Daoy (cell line): ENCODE measurements at places on chromosomes 7 and 10.

GRCh38 chr10:113616244-113617074 is 47.4 kb downstream of the NRAP start:
- no peak for DNase-seq

GRCh38 chr10:11655836-11656235 is 44.4 kb upstream of the USP6NL start:
- peak; percentile 35 for DNase-seq

GRCh38 chr10:91590904-91591796 is 41.7 kb downstream of the PPP1R3C start:
- peak; percentile 30 for DNase-seq

DNA sequence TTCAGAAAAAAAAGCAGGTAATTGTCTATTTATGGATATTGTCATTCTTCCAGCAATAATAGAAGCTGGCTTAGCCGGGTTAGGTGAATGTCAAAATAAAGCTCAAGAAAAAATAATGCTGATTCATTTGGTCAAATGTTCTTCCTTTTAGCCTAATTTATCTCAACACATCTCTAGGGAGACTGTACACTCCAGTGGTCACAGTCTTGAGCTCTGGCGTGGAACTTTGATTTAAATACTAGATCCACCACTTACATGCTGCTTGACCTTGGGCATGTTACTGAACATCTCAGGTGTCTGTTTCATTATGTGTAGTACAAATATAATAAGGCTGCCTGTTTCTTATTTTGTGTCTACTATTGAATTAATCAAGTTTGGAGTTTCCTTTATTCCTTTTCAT is 22.0 kb downstream of the PRTFDC1 start:
- no peak for DNase-seq

DNA sequence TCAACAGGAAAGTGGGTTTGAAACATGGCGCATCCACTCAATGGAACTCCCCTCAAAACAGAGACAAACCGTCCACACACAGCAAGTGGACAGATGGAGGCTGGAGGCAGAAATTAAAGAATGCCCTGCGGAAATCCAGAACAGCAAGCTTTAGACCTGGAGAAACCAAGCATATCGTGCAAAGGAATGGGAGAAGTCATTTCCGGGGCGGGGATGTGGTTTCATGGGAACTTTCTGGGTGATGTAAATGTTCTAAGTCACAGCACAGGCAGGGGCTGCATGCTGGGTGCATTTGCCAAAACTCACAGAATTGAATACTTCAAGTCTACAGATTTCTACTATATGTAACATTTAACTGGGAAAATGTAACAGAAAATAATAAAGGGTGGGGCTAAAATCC is 213.0 kb downstream of the PTPRN2 start:
- DNase-seq = peak; percentile 96

DNA sequence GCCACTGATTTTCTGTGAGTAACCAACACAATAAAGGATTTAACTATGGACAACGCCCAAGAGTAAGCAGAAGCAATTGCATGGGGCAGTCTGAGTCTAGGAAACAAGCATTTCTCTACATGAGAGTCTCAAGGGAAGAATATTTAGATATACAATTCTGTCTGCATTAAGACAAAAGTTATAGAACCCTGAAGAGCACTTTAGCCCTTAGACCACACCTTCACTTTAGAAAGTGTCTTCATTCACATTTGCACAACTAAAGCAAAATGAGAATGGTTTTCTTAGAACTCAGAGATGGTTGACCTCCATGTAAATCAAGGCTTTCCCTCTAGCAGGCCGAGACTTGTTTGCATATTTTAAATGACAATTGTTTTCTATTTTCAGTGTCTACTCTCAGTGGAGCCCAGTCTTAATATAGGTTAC is 25.5 kb upstream of the TRIM24 start:
- DNase-seq = no peak

GRCh38 chr7:48595756-48596155 is 328.6 kb upstream of the CDC14C start:
- no peak for DNase-seq

DNA sequence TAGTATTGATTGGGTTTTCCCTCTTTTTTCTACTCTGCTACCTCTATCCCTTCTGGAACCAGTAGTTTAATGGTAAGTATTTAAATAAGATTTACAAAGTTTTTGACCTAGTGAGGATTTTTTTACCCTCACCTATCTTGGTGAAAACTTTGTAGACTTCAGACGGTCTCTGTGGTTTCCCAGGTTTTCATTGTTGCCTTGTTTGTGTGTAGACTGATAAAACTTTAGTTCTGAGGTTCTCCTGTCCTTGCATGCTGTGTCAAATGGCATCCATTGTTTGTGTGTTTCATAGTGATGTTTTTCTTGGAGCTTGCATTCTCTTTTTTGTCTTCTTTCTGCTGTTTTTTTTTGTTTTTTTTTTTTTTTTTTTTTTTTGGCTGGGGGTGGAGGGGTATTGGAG is 22.6 kb downstream of the ZNRF2 start:
- no peak for DNase-seq

DNA sequence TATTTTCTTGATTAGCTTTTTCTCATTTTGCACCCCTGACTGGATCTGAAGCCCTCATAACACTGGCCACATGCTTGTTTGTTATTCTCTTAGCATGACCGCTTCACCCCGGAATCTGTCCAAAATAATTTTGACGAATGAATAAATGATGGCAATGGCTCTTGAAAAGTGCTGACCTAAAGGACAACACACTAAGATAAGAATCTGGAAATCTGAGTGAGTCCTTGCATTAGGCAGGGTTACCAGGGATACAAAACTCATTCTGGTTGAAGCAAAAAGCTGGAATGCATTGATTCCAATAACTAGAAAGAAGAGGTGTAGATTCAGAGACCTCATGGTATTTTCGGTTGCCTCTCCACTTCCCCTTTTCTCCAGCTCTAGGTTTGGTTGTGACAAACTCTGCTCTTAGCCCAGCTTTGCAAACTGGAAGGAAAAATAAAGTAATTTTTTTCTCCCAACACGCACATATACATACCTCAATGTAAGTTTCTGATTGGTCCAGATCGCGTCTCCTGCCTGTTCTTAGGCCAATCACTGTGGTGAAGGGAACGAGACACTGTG is 157.4 kb downstream of the SKIDA1 start:
- no peak for DNase-seq
